ENCODE measurements at places on chromosomes 2 and 18.
A peak's percentile ranks its signal among the peaks of the same experiment; 100 is the strongest.

GRCh38 chr2:38113051-38113450 lies 37.1 kb upstream of the CYP1B1 start:
- DNase-seq: no peak

- DNase-seq: no peak
Observed at GRCh38 chr2:231425291-231425810, 29.8 kb downstream of the B3GNT7 start.

GRCh38 chr18:36380173-36380827 lies 82.8 kb downstream of the FHOD3 start:
- no peak for DNase-seq

DNA sequence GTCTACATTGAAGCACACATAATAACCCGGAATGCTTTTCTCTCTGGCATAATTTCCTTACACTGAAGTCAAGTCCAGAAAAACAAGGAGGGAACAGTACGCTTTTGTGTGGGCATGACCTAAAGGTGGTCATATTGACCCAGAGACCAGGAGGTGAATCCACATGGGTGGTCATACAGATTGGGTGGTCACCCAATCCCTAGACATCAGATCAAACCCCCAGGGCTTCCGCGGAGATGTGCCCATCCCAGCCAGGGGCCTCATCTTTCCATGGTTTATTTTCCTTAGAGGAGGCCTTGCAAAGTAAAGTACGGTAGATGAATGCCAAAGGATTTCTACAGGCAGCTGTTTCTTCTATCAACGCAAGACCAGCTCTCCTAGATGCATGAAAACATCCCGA lies 38.8 kb downstream of the FAM168B start:
- DNase-seq: no peak

DNA sequence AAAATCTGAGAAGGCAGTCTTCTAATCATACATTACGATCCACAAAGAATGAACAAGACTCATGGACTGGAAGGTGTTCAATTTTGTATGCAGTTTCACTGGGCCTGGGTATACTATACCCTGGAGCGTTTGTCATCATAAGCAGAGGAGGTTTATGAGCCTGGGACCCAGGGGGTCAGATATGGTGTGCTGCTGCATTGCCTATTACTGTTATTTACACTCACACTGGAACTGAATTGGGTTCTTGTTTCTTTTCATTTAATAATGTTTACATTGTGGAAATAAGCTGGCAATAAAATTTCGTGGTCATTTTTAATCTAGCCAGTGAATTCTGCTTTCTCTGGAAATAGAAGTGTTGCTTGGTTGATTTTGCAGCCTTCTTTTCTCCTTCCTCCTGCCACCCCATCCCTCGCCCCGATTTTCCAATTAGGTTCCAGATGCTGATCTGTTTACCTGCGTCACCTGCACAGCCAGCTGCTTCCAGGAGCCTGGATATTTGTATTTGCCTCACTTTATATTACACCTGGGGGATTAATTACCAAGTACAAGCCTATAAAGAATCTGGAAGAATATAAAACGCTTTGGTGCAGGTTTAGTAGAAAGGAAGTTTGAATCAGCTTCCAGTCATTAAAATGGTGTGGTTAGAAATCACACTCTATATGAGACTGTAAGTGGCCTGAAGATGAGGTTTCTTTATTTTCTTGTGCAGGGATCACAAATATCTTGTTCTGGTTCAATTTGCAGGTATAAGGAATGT lies 234.4 kb downstream of the SOCS6 start:
- no peak for DNase-seq

- peak; percentile 51 for DNase-seq
Observed at GRCh38 chr2:24382363-24383073, 22.2 kb upstream of the ITSN2 start.

DNA sequence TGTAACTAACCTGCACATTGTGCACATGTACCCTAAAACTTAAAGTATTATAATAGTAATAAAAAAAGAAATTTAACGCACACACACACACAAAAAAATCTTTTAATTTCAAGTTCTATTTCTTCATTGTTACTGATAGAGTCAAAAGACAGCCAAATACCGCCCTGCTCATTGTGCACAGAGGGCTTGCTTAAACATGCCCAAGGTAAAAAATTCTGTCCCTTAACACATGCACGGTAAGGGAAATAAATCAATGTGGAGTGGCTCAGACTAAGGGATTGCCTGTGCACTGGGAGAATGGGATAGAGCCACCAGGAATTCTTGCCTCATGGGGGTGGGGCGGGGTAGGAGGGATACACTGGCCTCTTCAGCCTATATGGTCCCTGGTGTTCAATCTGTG lies 468.0 kb downstream of the NUP35 start:
- no peak for DNase-seq

DNA sequence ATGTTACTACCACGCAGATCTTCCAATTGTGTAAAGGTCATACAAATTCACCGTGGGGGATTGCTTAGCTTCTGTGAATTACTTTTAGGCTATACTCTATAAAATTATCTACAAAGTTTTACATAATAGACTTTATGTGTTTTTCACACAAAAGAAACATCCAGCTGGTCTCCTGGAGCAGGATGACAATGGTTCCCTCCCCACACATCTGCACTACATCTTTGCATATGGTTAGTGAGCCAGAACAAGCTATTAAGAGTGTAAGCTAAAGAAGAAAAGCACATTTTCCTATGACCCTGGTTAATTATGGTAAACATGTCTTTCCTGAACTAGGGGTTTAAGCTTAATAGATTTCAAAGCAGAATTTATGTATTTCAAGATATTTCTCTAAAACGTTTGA lies 295.1 kb downstream of the ASXL3 start:
- no peak for DNase-seq

DNA sequence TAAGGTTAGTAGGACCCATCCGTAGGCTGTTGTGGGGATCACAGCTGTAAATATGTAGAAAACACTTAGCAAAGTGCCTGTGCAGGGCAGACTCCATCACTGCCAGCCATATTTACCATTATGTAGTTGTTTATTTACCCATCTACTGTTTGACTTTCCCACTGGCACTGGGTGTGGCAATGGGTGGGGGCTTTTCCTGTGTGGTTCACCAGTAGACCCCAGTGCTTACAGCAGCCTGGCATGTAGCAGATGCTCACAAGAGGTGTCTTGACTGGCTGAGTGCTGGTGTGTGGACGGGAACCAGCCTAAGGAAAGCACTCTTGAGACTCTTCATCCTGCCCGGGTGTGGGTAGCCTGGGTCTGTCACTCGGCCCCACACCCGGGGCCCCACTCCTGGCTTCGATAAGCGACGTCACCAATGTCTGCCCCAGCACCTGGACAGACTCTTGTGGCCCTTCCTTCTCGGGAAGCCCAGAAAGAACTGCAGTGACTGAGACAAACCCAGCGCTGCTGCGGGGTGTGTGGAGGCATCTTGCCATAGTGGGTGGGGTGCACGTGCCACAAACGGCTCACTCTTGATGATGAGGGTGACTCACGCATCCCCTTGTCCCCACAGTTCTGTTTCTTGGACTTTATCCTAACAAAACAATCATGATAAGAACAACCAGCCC lies 78.3 kb downstream of the HDAC4 start:
- peak; percentile 49 for DNase-seq

DNA sequence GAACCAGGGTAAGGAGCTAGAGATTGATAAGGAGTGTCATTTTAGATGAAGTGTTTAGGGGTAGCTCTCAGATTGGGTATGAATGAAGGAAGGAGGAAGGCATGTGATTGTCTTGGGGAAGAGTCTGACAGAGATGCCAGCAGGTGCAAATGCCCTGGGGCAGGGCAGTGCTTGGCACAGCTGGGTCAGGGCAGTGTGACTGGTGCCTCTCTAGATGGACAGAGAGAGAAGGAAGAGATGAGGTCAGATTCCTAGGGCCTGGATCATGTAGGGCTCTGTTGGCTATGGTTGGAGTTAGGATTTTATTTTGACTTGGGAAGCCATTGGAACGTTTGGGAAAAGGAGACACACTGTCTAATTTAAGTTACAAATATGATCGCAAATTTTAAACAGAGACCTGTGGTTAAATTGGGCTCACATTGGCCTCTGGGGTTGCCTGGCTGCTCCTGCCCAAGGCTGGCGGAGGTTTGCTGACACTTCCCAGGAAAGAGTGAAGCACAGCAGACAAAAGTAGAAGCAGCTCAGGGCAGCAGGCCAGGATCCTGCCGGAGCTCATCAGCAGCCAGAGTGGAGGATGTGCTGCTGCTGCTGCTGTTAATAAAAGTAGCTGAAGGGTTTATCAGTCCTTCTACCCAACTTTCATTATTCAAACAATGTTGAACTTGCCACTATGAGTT lies 32.7 kb upstream of the FHL2 start:
- DNase-seq: no peak
